ENCODE measurements at places on chromosomes 11 and 22. TPM values are rescaled to one million over a fixed set of nuclear protein-coding genes. Genes with fewer than 3 reads are reported as not detected.

DNA sequence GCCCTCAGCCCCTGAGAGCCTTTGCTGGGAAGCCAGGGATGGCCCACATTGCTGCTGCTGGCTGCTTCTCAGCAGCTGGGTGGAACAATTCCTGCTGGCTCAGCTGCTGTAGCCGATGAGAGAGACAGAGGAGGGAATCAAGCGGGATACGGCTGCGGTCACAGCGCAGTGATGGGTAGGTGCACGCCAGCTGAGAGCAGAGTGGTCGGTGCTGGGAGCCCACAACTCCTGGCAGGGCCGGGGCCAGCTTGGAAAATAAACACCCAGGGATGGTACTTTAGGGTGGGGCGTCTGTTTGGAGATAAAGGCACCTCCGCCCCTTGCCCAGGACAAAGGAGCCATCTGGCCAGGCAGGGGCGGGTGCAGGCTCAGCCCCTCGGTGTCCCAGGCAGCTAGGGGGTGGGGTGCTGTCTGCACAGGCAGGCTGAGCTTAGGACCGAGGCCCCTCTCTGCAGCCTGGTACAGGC, 480.5 kb downstream of the MIAT start:
- H3K27ac ChIP-seq, result no peak overlapping the region
- H3K4me3 ChIP-seq, result no peak overlapping the region
- H3K36me3 ChIP-seq, result no peaks in the 10 kb centered on the region
- DNase-seq, result no peak
- no peaks in the 10 kb centered on the region for H3K27me3 ChIP-seq

ANGPTL5 gene
- 0.12 TPM for polyA plus RNA-seq

DNA sequence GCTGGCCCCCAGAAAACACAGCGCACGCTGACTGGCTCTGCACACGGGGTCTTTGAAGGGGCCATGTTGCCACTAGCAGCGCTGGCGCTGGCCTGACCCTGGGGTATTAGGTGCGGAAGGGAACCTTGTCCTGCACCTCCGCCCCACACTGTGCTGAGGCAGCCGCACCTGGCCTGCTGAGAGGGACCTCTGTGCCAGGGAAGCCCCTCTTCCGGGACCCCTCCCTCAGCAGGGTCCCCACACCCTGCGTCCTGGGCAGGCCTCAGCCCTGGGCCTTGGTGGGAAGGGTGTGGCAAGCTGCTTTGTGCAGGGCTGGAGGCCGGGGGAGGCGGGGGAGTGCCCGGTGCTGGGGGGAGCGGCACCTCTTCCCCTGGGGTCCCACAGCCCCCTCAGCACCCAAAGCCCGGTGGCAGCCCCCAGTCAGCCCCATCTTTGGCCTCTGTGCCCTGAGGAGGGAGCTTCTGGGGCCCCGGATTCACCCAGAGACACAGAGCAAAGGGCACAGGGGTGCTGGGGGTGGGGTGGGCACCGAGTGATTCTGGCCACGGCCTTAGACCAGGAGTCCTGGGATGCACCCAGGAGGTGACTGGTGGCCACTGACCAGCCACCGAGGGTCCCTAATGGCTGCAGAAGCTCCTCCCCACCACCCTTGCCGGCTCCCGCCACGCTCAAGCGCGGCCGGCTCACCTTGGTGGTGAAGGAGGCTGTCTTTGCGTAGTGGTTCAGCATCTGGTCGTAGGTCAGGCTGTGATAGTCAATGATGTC, 11.4 kb downstream of the TTLL8 start:
- H3K36me3 ChIP-seq, result no peaks in the 10 kb centered on the region
- DNase-seq, result no peak
- no peaks in the 10 kb centered on the region for H3K27me3 ChIP-seq
- H3K4me3 ChIP-seq, result no peak overlapping the region
- H3K27ac ChIP-seq, result no peak overlapping the region

FAM180B gene
- polyA plus RNA-seq, result not detected

GRCh38 chr11:114160894-114161293, 101.4 kb downstream of the ZBTB16 start:
- peaks cover 63% of the 10 kb centered on the region for H3K4me1 ChIP-seq
- no peaks in the 10 kb centered on the region for H3K36me3 ChIP-seq
- no peaks in the 10 kb centered on the region for H3K27me3 ChIP-seq
- DNase-seq, result no peak
- H3K27ac ChIP-seq, result peak overlapping the region; percentile 95

GRCh38 chr11:108620958-108621772, 27.6 kb upstream of the EXPH5 start:
- no peak overlapping the region for H3K27ac ChIP-seq
- no peak overlapping the region for H3K4me3 ChIP-seq

GRCh38 chr11:16097543-16097942, 258.8 kb downstream of the SOX6 start:
- peaks cover 36% of the 10 kb centered on the region for H3K4me1 ChIP-seq
- DNase-seq, result no peak
- H3K36me3 ChIP-seq, result no peaks in the 10 kb centered on the region
- H3K27me3 ChIP-seq, result no peaks in the 10 kb centered on the region
- H3K4me3 ChIP-seq, result no peak overlapping the region

GRCh38 chr11:119258180-119258579, 52.0 kb downstream of the CBL start:
- no peak overlapping the region for H3K4me3 ChIP-seq
- no peak for DNase-seq
- H3K27me3 ChIP-seq, result no peaks in the 10 kb centered on the region
- H3K36me3 ChIP-seq, result no peaks in the 10 kb centered on the region
- H3K4me1 ChIP-seq, result no peaks in the 10 kb centered on the region
- no peak overlapping the region for H3K27ac ChIP-seq

DNA sequence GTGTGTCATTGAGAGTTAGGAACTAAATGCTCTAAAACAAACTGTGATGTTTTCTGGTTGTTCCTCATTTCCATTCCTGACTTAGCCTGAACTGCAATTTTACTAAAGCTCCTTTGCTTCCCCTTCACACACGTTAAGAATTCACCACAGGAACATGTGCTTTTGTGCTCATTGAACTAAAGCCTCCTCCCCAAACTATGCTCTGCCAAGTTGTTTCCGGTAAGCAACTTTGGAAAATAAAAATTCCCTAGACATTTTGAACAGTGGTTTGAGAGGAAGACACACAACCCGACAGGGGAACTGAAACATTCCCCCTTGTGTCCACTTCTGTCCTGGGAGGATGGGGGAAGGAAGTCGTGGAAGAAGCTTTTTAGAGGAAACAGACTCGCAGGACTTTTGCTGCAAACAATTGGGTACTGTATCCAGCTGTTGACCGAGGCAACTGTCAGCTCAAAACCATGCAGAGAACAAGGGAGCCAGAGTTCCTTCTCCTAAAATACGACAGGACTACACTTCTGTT, 66.9 kb downstream of the GAB2 start:
- no peak for DNase-seq
- H3K36me3 ChIP-seq, result no peaks in the 10 kb centered on the region
- H3K27me3 ChIP-seq, result no peaks in the 10 kb centered on the region
- H3K4me3 ChIP-seq, result no peak overlapping the region

IGHMBP2 gene
- polyA plus RNA-seq, result 19.9 TPM

DNA sequence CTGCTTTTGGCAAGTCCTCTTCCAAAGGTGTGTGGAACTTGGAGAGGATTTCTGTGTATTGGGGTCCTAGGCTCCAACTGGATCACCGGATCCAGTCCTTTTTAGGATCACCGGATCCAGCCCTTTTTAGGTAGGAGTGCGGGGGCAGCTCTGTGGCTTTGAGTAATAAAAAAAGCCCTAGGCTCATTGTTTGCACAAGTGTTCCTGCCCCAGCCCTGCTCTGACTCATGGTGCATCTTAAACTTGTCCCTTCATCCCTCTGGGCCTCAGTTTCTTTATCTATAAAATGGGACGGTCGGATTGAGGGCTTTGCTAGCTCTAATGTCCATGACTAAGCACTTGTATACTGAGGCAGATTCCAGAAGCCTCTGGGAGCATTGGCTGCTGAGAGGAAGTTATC, 22.7 kb upstream of the CD44 start:
- DNase-seq, result no peak
- no peak overlapping the region for H3K4me3 ChIP-seq
- peaks cover 8% of the 10 kb centered on the region for H3K27me3 ChIP-seq

GRCh38 chr11:45525393-45525792, 140.0 kb downstream of the CHST1 start:
- no peaks in the 10 kb centered on the region for H3K36me3 ChIP-seq
- no peak overlapping the region for H3K27ac ChIP-seq
- peaks cover 2% of the 10 kb centered on the region for H3K27me3 ChIP-seq
- peak; percentile 40 for DNase-seq
- no peak overlapping the region for H3K4me3 ChIP-seq
- H3K4me1 ChIP-seq, result no peaks in the 10 kb centered on the region

GRCh38 chr11:97751405-97751804, 1269.3 kb upstream of the CNTN5 start:
- H3K36me3 ChIP-seq, result no peaks in the 10 kb centered on the region
- no peak overlapping the region for H3K27ac ChIP-seq
- H3K4me1 ChIP-seq, result no peaks in the 10 kb centered on the region
- H3K27me3 ChIP-seq, result no peaks in the 10 kb centered on the region
- no peak overlapping the region for H3K4me3 ChIP-seq

GRCh38 chr11:35090125-35090524, 48.8 kb upstream of the CD44 start:
- H3K4me1 ChIP-seq, result no peaks in the 10 kb centered on the region
- DNase-seq, result no peak
- H3K4me3 ChIP-seq, result no peak overlapping the region

DNA sequence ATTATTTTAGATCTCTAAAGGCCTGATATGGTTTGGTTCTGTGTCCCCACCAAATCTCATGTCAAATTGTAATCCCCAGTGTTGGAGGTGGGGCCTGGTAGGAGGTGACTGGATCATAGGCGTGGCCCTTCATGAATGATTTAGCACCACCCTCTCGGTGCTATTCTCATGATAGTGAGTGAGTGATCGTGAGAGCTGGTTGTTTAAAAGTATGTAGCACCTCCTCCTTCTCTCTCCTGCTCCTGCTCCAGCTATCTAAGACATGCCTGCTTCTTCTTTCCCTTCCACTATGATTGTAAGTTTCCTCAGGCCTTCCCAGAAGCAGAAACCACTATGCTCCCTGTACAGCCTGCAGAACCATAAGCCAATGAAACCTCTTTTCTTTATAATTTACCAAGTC, 114.1 kb downstream of the SERGEF start:
- no peaks in the 10 kb centered on the region for H3K27me3 ChIP-seq
- DNase-seq, result no peak
- no peak overlapping the region for H3K4me3 ChIP-seq
- H3K36me3 ChIP-seq, result no peaks in the 10 kb centered on the region
- no peaks in the 10 kb centered on the region for H3K4me1 ChIP-seq

- no peak overlapping the region for H3K4me3 ChIP-seq
- peak; percentile 72 for DNase-seq
- peaks cover 11% of the 10 kb centered on the region for H3K4me1 ChIP-seq
- H3K27me3 ChIP-seq, result no peaks in the 10 kb centered on the region
- H3K27ac ChIP-seq, result peak overlapping the region; percentile 71
These were observed 65.2 kb downstream of the FBXO7 start for GRCh38 chr22:32539631-32540421.

GRCh38 chr11:14288189-14288935, 70.6 kb downstream of the RRAS2 start:
- no peaks in the 10 kb centered on the region for H3K27me3 ChIP-seq
- peak overlapping the region; percentile 37 for H3K27ac ChIP-seq
- H3K4me3 ChIP-seq, result no peak overlapping the region
- H3K4me1 ChIP-seq, result peaks cover 3% of the 10 kb centered on the region

DNA sequence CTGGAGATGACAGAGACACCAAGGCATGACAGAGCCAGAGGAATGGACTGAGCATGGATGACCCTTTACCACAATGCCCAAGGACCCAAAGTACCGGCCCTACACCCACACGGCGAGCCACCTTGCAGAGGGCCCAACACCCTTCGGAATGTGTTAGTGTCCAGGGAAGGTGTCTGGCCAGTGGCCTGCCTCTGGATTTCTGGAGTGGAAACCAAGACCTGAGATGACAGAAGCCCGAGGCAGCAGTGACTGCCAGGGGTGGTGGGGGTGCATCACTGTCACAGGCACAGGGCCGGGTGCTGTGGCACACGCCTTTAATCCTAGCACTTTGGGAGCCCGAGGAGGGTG, 28.7 kb downstream of the PDGFB start:
- no peaks in the 10 kb centered on the region for H3K27me3 ChIP-seq
- DNase-seq, result no peak
- H3K36me3 ChIP-seq, result no peaks in the 10 kb centered on the region
- H3K4me3 ChIP-seq, result no peak overlapping the region
- H3K4me1 ChIP-seq, result peaks cover 17% of the 10 kb centered on the region

ALKBH3 gene
- polyA plus RNA-seq, result 18.2 TPM

EED gene
- polyA plus RNA-seq, result 23.7 TPM

- H3K27ac ChIP-seq, result no peak overlapping the region
- no peaks in the 10 kb centered on the region for H3K4me1 ChIP-seq
- H3K36me3 ChIP-seq, result no peaks in the 10 kb centered on the region
- H3K27me3 ChIP-seq, result no peaks in the 10 kb centered on the region
- no peak for DNase-seq
These were observed 56.3 kb upstream of the YPEL1 start for GRCh38 chr22:21791635-21792625.

DNA sequence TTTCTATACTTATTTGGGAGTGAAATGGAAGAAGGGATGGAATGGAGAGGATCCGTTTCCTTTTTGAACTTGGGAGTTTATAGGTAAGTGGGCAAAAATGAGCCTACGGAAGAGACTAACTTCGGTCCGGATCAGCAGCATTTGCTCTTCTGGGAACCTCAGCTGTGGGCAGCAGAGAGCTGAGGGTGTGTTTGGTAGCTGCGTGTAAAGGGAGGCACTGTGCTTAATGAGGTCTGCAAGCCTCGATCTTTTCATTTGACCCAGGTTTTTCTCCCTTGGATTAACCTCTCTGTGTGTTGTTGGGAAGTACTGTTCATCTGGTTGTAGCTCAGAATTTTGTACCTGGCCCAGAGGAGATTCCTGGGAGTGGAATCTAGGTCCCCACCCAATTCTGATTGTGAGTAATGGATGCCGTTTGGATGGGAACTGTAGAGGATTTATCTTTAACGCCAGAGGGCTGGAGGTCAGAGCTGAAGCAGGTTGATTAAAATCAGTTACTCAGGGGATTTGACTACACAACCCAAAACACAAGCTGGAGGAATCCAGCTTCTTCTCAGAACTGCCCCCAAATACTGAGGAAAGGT, 201.6 kb upstream of the SORL1-AS1 start:
- H3K4me1 ChIP-seq, result peaks cover 30% of the 10 kb centered on the region
- no peak for DNase-seq
- H3K27me3 ChIP-seq, result no peaks in the 10 kb centered on the region
- no peaks in the 10 kb centered on the region for H3K36me3 ChIP-seq
- H3K27ac ChIP-seq, result peak overlapping the region; percentile 93
- no peak overlapping the region for H3K4me3 ChIP-seq

TP53I11 gene
- polyA plus RNA-seq, result 41.8 TPM

DNA sequence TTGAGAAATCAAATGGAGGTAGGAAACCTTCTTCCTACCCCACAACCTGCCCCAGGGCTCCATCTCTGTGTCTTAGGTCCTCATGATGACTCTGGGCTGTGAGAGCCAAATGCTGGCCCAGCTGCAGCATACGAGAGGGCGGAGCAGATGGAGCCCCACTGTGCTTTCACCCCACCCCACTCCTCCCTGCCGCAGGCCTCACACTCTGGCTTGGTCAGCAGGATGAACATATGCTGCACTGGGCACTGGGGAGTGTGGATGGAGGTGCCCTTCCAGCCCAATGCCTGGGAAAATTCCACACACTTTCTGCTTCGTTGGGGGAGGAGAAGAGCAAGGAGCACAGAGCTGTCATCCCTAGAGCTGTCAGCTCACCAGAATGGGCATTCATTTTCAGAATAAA, 271.6 kb upstream of the CADM1 start:
- DNase-seq, result no peak
- H3K4me1 ChIP-seq, result no peaks in the 10 kb centered on the region
- no peak overlapping the region for H3K4me3 ChIP-seq
- H3K27ac ChIP-seq, result no peak overlapping the region

GRCh38 chr11:76558891-76559290, 111.7 kb downstream of the LRRC32 start:
- no peak overlapping the region for H3K27ac ChIP-seq
- H3K27me3 ChIP-seq, result no peaks in the 10 kb centered on the region
- no peaks in the 10 kb centered on the region for H3K36me3 ChIP-seq
- no peak for DNase-seq
- no peak overlapping the region for H3K4me3 ChIP-seq
- no peaks in the 10 kb centered on the region for H3K4me1 ChIP-seq

HOATZ gene
- not detected for polyA plus RNA-seq

PDGFD gene
- polyA plus RNA-seq, result 17.7 TPM

Data from hepatocyte (in vitro differentiated cells).